LoVo (cell line): ENCODE measurements at places on chromosomes 5 and 9.

GRCh38 chr5:33048315-33048714 lies 337.2 kb downstream of the NPR3 start:
- no peak for DNase-seq

DNA sequence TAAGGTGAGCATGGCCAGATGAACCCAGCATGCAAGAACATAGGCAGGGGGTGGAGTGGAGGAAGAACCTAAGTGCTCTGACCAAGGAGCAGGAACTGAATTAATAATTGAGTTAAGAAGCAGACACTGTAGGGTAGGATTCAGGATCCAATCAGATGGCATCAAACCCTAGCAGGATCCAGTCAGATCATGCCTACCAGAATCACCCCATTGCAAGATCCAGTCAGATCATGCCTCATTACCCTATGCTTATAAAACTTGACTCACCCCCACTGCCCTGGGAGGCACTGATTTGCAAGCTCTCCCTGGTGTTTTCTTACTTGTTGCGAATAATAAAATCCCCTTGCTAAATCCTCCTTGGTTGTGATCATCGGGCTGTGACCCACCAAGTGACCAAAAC lies 19.7 kb downstream of the TUSC1 start:
- no peak for DNase-seq

- DNase-seq = no peak
Measured at GRCh38 chr9:13279284-13280141, at the start of gene MPDZ. Gene MPDZ, minus strand, starts transcription at chr9:13279692. Its CDS starts 29,377 bp downstream, at chr9:13250315.

GRCh38 chr9:7549249-7549648 lies 250.3 kb downstream of the DMAC1 start:
- no peak for DNase-seq
